Stimulated activated CD4-positive, alpha-beta T cell treated with anti-CD3 and anti-CD28 coated beads, Interleukin-15, amount 100 ng/mL, for 1 hour (primary cell): ENCODE measurements at places on chromosomes 6 and 20.

GRCh38 chr6:53746442-53747103 is 48.2 kb upstream of the LRRC1 start:
- DNase-seq, result no peak

- no peak for DNase-seq
These were observed 453.8 kb upstream of the POU3F2 start for GRCh38 chr6:98380589-98380988.

- no peak for DNase-seq
These were observed 99.4 kb upstream of the RIPOR2 start for GRCh38 chr6:25035174-25035511.

DNA sequence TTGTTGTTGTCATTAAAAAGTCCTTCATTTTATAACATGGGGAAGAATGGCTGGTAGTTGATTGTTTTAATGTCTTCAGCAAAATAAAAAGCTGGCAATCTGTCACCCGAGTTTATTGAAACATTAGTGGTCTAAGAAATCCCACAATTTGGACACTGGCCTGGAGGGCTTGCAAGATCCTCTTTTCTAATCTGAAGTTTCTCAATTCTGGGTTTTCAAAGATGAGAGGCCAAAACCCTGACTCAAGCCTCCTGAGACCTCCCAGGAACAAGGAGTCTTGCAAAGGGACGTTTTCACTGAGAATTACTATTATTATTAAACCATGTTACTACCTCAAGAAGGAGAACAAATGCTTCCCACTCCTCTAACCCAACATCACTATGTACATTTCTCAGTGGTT is 19.5 kb downstream of the MAP1LC3A start:
- DNase-seq, result no peak

- DNase-seq, result no peak
These were observed 648.5 kb downstream of the RNF144B start for GRCh38 chr6:19035461-19036195.

DNA sequence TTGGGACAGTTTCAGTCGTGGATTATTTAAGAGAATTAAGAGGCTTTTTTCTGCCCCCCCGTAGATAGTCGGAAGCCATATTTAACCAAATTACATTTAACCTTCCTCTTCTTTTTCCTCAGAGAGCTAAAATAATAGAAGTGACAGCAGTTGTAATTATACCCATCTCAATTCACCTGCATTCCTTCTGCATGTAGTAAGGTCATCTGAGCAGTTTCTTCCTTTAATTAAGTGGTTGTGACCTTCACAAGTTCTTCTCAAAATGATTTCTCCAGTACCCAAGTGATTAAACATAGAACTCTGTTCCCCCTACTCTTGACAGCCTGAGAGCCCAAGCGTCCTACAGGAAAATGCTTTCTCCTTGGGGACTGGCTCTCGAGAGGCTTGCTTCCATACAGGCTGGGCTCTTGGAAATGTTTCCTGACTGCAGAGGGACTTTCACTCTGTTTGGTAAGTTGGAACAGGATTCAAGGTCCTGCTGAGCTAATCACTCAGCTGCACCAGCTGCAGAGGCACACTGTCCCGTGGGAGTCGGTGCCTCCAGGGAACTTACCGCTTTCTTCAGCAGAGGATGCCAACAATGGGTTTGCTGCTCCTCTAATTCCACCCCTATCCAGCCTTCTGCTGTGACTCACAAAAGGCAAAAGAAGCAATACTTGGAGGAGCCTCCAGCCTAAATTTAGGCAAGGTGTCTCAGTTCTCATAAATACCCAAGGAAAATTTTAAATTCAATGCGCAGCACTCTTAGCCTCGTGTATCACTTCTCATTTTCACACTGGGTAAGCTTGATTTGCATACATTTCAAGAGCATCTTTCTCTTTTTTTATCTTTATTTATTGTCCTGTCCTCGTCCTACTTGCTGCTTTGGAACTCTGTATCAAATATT is 414.9 kb downstream of the KIF16B start:
- DNase-seq, result no peak

DNA sequence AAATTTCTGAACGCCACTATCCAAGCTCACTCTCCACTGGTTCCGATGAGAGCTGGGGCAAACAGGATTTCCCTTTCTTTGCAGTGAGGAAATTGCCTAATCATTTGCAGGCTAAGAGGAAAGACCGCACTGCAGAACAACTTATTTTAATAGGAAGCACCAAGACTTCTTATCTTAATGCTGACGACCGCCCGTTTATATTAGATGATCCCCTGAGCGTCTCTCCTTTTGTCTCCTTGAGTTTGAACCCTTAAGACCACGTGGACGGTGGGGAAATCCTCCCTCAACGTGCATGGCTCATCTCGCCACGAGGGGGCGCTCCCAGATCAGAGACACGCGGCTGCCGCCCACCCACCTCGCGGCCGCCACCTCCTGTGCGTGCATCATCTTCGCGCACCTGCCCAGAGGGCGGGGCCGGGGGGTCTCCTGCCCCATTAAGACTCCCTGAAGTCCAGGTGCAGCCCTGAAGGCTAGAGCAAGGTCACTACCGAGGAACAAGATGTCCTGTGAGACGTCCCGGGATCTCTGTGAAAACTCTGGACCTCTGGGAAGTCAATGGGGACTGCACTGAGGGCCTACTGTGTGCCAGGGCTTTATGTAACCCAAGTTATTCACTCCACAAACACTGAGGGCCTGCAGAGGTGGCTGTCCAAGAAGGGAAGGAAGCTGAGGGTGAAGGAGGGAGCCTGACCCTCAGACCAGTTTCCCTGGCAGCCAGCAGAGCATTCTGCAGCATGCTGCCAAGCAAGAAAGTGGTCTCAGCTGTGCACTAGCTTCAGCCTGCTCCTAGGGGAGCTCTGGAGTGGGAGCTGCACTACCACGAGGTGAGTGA is 28.1 kb downstream of the PDYN start:
- DNase-seq, result peak; percentile 42

DNA sequence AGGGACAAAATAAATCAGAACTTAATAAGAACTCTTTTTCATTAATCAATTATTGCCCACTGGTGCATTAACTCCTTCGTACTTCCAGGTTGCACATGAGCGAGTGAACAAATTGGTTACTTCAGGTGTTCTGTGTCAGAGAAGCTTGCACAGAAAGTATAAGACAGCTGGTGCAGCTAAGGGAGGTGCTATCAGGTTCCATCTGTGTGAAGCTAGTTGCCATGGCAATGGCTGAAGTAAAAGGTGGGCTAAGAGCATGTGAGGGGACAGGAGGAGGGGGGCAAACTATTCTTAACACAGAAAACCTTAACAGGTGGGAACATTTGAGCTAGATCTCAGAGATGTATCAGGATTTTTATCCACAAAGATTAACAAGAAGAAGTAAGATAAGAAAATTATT is 81.6 kb downstream of the MANEA start:
- no peak for DNase-seq
